ENCODE measurements at places on chromosomes 3 and 15. TPM values are rescaled to one million over a fixed set of nuclear protein-coding genes. Genes with fewer than 3 reads are reported as not detected.

The GOLGA6A gene
- not detected for total RNA-seq

The SEMA3F gene
- 42.6 TPM for total RNA-seq

The LINGO1 gene
- not detected for total RNA-seq

The C3orf85 gene
- not detected for total RNA-seq

The GHSR gene
- not detected for total RNA-seq

The C3orf22 gene
- total RNA-seq, result not detected

The ALPK3 gene
- 9.1 TPM for total RNA-seq

The PEAK1 gene
- 73.1 TPM for total RNA-seq

The GFM1 gene
- total RNA-seq, result 78.0 TPM

The ASB14 gene
- total RNA-seq, result not detected

The NPAP1 gene
- not detected for total RNA-seq

The RTP3 gene
- not detected for total RNA-seq

The CPLX3 gene
- total RNA-seq, result not detected

The PIF1 gene
- 12.6 TPM for total RNA-seq

The MESP1 gene
- total RNA-seq, result 0.65 TPM

The PARP15 gene
- 0.32 TPM for total RNA-seq

The ACTC1 gene
- total RNA-seq, result not detected

The ANKRD63 gene
- not detected for total RNA-seq

The ST8SIA2 gene
- total RNA-seq, result not detected

The MOBP gene
- not detected for total RNA-seq

The P2RY14 gene
- total RNA-seq, result not detected

The IQCF6 gene
- not detected for total RNA-seq

The ZNF385D gene
- total RNA-seq, result not detected

The OXNAD1 gene
- total RNA-seq, result 12.0 TPM

The MYD88 gene
- 17.2 TPM for total RNA-seq

The ADAMTSL3 gene
- total RNA-seq, result not detected

The TM4SF18 gene
- 164 TPM for total RNA-seq

The EXD1 gene
- total RNA-seq, result not detected

The IMPG2 gene
- total RNA-seq, result 0.61 TPM

The FRMD5 gene
- total RNA-seq, result 29.0 TPM

The MAN2C1 gene
- total RNA-seq, result 117 TPM

The ST3GAL6 gene
- 53.3 TPM for total RNA-seq

The TM6SF1 gene
- total RNA-seq, result 40.7 TPM

The DZIP1L gene
- 16.0 TPM for total RNA-seq

The CLDN1 gene
- not detected for total RNA-seq

The ZNF774 gene
- total RNA-seq, result 0.97 TPM

The NUP210 gene
- 34.3 TPM for total RNA-seq

The ZPLD1 gene
- not detected for total RNA-seq

The IGF2BP2 gene
- total RNA-seq, result 48.1 TPM

The VIPR1 gene
- total RNA-seq, result 0.32 TPM

The PRR20G gene
- total RNA-seq, result not detected

The SLC6A1 gene
- not detected for total RNA-seq

The RETNLB gene
- not detected for total RNA-seq

The GOLGA6L10 gene
- total RNA-seq, result 0.15 TPM

The KNL1 gene
- total RNA-seq, result 18.5 TPM

The TAGLN3 gene
- not detected for total RNA-seq

Measured in epithelial cell of umbilical artery (primary cell).